Right ventricle myocardium superior (tissue), 1 donor: ENCODE measurements at places on chromosomes 7 and 10.
A peak's percentile ranks its signal among the peaks of the same experiment; 100 is the strongest.

- DNase-seq: no peak
Observed at GRCh38 chr10:71371750-71372166, 25.0 kb upstream of the CDH23 start.

- no peak for DNase-seq
Observed at GRCh38 chr7:45699015-45699309, 124.8 kb downstream of the ADCY1 start.

GRCh38 chr10:76408646-76409045, 977.2 kb downstream of the LRMDA start:
- no peak for DNase-seq

- DNase-seq: no peak
Observed at GRCh38 chr7:101787864-101788263, 29.6 kb upstream of the CUX1 start.

DNA sequence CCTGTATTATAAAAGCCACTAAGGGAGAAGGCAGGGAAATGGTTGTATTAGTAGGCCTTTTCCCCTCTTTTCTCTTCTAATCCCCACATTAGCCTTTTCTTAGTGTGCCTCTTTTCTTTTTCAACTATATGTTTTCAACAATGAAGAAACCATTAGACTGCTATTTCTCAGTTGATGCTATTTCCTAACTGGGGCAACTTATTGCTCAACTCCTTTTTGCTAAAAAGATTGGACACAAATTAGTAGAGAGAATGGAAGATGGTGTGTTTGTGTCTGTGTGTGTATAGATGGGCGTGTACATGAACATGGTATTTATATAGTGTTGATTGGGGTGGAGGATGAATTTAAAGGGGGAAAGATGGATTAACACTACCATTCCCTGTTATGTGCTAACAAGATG, 28.4 kb downstream of the TBC1D12 start:
- no peak for DNase-seq

GRCh38 chr7:35255443-35256255, 1.7 kb upstream of the TBX20 start:
- no peak for DNase-seq

GRCh38 chr10:112412696-112413095, 34.0 kb downstream of the ZDHHC6 start:
- no peak for DNase-seq

DNA sequence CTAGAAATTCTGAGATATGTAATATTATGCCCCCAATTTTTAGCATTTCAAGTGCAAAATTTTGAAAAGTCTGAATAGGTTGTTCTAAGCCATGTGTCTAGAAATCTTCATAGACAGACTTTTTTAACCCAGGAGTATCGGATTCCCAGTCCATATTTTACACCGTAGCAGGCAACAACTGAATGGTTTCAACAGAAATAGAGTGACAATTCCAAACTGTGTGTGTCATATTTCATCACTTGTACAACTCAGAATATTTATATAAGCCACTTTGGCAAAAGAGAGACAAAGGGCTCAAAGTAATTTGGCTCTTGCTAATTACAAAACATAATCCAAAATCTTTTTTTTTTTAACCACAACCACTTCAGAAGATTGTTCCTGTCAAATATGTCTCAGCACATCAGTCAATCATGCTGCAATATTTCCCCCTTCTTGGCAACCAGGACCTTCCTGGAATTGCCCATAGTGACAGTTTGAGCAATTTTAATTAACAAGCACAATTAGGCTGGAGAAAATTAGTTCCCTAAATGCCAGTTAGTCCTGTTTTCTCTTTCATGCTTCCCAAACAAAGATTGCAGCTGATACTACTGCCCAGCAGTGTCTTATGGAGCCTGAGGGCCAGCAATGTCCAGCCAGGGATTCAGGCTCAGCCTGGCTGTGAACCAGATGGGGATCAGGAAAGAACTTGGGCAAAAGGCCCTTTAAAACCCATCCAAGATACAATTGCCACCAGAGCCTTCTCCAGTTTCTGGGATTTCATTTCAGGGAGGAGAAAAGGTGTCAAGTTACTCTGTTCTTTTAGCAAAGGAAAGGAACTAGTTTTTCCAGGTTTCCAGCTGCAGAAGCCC, 533.3 kb upstream of the GHITM start:
- DNase-seq: peak; percentile 34
